Left renal cortex interstitium (tissue), 4 donors: ENCODE measurements at places on chromosomes 1 and 21. TPM values are rescaled to one million over a fixed set of nuclear protein-coding genes. Genes with fewer than 3 reads are reported as not detected.
A peak's percentile ranks its signal among the peaks of the same experiment; 100 is the strongest.

DNA sequence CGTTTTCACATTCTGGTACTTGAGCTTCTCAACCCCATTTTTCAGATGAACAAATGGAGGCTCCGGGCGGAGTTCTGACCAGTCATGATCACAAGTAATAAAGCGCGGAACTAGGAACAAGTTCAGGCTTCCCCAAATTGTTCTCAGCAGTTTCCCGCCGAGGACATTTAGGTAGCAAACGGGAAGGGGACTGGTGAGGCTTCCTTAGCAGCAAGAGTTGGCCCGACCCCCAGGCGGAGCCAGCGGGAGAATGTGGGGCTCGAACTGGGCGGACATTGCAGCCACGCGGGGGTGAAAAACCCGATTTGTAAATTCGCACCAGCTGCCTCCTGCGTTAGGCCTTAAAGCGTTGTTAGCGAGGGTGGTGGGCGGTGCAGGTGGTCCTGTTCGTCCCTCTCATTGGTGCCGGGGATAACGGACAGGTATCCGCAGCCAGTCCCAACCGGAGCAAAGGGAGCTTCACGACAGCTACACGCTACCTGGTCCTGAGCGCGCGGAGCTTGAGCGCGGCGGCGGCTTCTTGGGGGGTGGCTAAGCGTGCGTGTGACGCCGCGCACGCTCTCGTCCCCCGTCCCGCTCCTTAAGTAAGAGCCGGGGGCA is 15.3 kb downstream of the SEMA6C start:
- DNase-seq = peak; percentile 87

Gene COPA
- 179 TPM for polyA plus RNA-seq

- no peak for DNase-seq
These were observed 79.3 kb upstream of the DIRAS3 start for GRCh38 chr1:68129536-68130250.

DNA sequence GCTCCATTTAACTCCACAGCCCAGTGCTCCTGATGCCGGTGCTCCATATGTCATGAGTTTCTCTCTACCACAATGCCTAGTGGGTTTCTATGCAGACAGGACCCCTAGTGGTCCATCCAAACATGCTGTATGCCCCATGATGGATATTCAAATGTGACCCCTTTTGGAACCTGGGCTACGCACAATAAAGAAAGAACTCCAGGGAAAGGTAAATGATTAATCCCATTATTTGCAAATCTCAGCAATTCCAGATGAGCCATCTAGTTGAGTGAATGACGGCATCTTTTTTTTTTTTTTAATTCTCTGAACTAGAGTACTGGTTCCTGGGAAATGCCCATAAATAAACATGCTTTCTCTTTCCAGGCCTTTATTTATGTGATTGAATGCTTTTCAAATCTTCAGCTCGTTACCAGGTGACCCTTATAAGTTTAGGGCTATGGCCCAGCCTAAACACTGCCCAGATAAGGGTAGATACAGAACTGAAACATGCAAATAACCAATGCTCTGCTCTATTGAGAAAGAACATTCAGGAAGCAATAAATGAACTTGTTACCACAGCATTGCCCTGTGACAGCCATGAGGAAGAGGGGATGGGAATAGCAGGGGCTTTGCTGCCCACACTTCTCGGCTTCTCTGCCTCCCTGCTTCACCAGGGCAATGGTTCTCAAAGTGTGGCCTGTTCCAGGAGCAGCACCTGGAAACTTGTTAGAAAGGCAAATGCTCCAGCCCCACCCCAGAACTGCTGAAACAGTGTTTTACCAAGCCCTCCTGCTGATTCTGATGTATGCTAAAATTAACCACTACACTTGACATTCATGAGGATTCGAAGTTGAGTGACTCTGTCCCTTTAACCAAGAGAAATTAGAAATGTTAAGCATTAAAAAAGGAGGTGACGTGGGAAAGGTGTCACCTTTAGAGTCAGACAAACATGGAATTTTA is 151.7 kb downstream of the SEC16B start:
- no peak for DNase-seq

GRCh38 chr1:115479055-115479482 is 141.0 kb upstream of the NGF start:
- DNase-seq = no peak

- DNase-seq = no peak
These were observed 9.1 kb downstream of the NHLH1 start for GRCh38 chr1:160375788-160376524.

- no peak for DNase-seq
These were observed 885.7 kb downstream of the PLA2G4A start for GRCh38 chr1:187714470-187714869.

GRCh38 chr1:40462956-40463590 is 12.8 kb downstream of the ZFP69B start:
- DNase-seq = no peak

- no peak for DNase-seq
These were observed at the start of gene KAZN for GRCh38 chr1:14598498-14599182. Gene KAZN, plus strand, starts transcription at chr1:14598685.

DNA sequence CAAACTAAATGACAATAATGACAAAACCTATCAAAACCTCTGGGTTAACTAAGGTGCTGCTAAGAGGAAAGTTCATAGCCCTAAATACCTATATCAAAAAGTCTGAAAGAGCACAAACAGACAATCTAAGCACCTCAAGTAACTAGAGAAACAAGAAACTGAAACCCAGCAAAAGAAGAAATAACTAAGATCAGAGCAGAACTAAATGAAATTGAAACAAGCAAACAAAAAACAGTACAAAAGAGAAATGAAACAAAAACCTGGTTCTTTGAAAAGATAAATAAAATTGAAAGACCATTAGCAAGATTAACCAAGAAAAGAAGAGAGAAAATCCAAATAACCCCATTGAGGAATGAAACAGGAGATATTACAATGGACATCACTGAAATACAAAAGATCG is 44.8 kb upstream of the KIAA0040 start:
- no peak for DNase-seq
